ENCODE measurements at places on chromosomes 11 and 22. TPM values are rescaled to one million over a fixed set of nuclear protein-coding genes. Genes with fewer than 3 reads are reported as not detected.

DNA sequence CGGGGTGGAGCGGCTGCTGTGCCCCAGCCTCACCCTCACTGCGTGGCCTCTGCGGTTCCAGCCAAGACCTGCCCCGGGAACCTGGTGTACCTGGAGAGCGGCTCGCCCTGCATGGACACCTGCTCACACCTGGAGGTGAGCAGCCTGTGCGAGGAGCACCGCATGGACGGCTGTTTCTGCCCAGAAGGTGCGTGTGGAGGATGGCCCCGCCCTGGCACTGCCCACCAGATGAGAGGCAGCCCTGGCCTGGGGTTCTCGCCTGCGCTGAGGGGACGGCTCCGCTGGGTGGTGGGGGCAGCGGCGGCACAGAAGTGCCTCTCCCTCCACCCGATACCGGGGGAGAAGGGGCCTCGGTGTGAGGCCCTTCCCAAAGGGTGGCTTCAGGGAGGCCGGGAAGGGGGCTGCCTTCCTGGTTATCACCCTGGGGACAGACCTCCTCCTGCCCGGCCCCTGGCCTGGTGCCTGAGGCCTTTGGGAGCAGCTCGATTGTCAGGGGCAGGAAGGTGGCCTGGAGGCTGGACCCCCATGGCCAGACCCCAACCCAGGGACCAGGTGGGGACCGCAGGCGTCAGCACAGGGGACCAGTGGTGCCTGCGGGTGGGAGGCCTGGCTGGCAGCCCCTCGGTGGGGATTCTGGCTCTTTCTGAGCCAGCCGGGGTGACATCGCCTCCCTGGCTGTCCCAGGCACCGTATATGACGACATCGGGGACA is 7.1 kb downstream of the MUC2 start:
- DNase-seq, result no peak

GRCh38 chr11:59247531-59248227 is 35.0 kb upstream of the MPEG1 start:
- peak; percentile 47 for DNase-seq

- peak; percentile 58 for DNase-seq
Measured at GRCh38 chr22:49768951-49769690, 58.6 kb downstream of the BRD1 start.

- DNase-seq, result no peak
Measured at GRCh38 chr11:46520971-46521745, 72.7 kb downstream of the AMBRA1 start.

Gene GPHA2
- polyA plus RNA-seq, result 0.67 TPM

Gene HPX
- polyA plus RNA-seq, result 1.5 TPM

Gene NFAM1
- polyA plus RNA-seq, result 3.1 TPM

All from adrenal gland (tissue), 19 donors.